ENCODE measurements at places on chromosomes 1 and 21.

DNA sequence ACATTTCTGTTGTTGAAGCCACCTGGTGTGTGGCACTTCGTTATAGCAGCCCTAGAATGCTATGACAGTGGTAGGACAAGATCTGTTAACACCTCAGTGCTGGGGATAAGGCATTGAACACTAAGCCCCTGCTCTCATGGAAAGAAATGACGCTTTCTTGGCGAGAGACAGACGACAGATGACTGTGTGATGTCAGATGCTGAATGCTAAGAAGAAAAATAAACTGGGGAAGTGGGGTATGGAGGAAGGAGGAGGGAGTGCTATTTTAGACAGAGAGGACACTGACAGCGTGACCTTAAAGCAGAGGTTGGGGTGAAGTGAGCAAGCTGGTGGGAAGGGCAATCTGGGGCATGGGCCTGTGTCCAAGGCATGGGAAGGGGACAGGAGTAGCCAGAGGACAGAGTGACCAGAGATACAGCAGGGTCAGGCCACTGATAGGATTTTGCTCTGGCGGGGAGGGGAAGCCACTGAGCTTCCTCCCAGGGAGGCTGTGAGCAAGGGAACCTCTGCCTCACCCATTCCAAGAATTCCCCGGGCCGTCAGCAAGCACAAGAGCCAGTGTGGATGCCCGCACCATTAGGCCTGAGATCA, 15.2 kb downstream of the DOP1B start:
- no peak for DNase-seq

- DNase-seq: no peak
Observed at GRCh38 chr1:231187571-231187970, 25.7 kb downstream of the TRIM67 start.

GRCh38 chr1:239302696-239303095, 83.7 kb upstream of the CHRM3 start:
- no peak for DNase-seq

DNA sequence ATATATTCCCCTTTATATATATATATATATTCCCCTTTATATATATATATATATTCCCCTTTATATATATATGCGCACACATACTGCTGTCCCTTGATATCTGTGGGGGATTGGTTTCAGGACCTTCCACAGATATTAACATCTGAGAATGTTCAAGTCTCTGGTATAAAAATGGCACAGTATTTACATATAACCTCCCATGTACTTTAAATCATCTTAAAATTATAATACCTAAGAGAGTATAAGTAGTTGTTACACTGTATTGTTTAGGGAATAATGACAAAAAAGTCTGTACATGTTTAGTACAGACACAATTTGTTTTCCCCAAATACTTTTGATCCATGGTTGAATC, 45.8 kb downstream of the NR5A2 start:
- no peak for DNase-seq

GRCh38 chr21:45241357-45241756, 46.3 kb downstream of the POFUT2 start:
- no peak for DNase-seq

All from Peyer's patch (tissue), 4 donors.